ENCODE measurements at places on chromosomes 5 and 9. TPM values are rescaled to one million over a fixed set of nuclear protein-coding genes. Genes with fewer than 3 reads are reported as not detected.

Gene ADAMTS13
- total RNA-seq: 1.3 TPM

Gene TNFSF8
- not detected for total RNA-seq

Gene PCDHB9
- 0.28 TPM for total RNA-seq

Gene WDR55
- 26.4 TPM for total RNA-seq

Gene TGFBI
- total RNA-seq: 96.9 TPM
